ENCODE measurements at places on chromosomes 4 and X. TPM values are rescaled to one million over a fixed set of nuclear protein-coding genes. Genes with fewer than 3 reads are reported as not detected.

The COL25A1 gene
- 0.41 TPM for total RNA-seq

GRCh38 chrX:149572743-149573142 lies 14.5 kb downstream of the MAGEA9B start:
- H3K4me1 ChIP-seq: no peaks in the 10 kb centered on the region
- H3K36me3 ChIP-seq: no peaks in the 10 kb centered on the region
- H3K27ac ChIP-seq: no peak overlapping the region
- DNase-seq: peak; percentile 2
- H3K27me3 ChIP-seq: no peaks in the 10 kb centered on the region

DNA sequence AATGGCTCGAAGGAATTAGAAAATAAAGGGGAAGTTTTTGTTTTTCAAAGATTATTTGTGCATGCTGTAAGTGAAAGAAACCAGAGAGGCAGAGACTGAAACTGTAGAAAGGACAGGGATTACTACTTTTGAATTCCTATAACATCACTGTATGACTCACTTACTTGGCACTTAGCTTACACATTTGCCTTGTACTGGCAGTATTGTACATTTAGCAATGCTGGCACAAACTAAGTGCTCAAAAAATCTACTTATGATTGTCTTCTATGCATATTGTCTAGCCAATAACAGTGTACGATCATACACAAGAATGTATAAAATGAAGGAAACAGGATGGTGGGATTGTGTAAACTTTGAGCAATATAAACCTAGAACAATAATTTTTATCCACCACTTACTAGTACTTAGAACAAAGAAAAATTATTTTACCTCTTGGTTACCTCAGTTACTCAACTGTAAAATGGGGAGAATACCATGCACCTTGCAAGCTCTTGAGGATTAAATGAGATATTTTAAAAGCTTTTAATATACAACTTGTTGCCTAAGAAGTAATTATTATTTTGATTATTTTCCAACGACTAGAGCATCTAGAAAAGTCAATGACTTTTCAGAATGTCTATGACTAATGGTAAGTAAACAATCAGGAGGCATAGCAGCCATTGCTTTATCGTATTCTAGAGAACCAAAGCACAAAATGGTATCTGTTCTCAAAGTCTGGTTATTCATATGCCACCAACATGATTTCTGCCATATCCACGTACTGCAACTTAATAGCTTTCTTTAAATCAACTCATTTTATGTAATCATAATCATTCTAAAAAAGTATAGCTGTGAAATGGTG lies 4.7 kb downstream of the FAM120C start:
- H3K27ac ChIP-seq: no peak overlapping the region
- no peak for DNase-seq
- peaks cover 12% of the 10 kb centered on the region for H3K4me1 ChIP-seq

- no peaks in the 10 kb centered on the region for H3K4me1 ChIP-seq
- no peak overlapping the region for H3K27ac ChIP-seq
- no peaks in the 10 kb centered on the region for H3K36me3 ChIP-seq
- peak; percentile 70 for DNase-seq
- no peak overlapping the region for H3K4me3 ChIP-seq
- H3K27me3 ChIP-seq: no peaks in the 10 kb centered on the region
These were observed 12.8 kb downstream of the PJA1 start for GRCh38 chrX:69152417-69152841.

The SYN1 gene
- total RNA-seq: 1.4 TPM

The EXOC1L gene
- not detected for total RNA-seq

The GLUD2 gene
- total RNA-seq: 1.7 TPM
